AG09309 (cell line): ENCODE measurements at places on chromosomes 2 and 18.

- DNase-seq, result peak; percentile 93
Measured at GRCh38 chr2:223613017-223613950, 11.1 kb upstream of the SCG2 start.

DNA sequence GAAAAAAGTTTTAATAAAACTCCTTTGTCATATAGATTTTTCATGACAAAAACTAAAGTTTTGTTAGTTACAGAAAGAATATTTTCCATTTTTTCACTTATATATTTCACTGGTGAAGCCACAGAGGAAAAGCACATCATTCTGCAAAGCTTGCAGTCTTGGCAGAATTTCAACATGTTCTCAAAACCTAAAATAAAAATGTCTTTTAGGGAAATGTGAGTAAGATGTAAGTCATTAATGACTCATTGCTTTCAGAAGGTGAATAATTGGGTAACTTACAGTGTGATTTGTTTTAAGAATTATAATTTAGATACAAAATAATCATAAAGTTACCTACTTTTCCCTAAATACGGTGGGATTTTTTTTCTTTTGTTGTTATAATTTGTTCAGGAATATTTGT lies 43.4 kb upstream of the TNFRSF11A start:
- DNase-seq, result peak; percentile 68

- DNase-seq, result no peak
Measured at GRCh38 chr2:239523954-239524330, 123.1 kb upstream of the HDAC4 start.

DNA sequence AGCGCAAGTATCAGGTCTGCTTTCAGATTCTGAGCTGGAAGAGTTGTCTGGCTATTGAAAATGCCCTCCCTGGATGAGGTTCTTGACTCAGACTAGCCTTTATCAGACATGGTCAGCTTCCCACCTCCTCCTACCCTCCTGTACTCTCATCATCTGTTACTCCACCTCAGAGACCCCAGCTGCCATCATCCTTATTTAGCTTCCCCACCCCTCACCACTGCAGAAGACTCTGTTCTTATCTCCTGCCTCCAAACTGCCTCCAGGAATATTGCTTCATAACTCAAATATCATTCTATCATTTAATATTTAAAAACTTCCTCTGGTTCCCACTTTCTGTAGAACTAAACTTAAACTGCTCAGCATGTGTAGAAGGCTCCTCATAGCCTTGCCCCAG lies 31.1 kb upstream of the PPP3R1 start:
- no peak for DNase-seq

GRCh38 chr2:158753641-158754611 lies 41.2 kb upstream of the DAPL1 start:
- DNase-seq, result peak; percentile 39

GRCh38 chr2:36515538-36515937 lies 82.4 kb downstream of the FEZ2 start:
- no peak for DNase-seq

DNA sequence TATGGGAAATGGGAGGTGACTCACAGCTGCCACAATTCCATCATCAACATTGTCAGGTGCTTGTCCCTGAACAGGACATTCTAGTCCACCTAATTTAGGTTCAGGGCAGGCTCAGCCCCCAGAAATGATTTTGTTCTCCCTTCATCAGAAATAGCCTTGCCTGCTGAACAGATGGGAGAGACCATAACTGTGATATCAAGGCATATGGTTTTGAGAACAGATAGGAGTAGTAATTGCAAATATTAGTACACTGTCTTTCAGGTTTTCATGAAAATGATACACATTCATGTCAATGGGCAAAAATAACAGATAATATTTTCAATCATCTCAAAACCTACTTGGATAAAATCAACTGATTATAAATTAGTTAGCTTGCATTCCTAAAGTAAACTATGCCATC lies 316.5 kb downstream of the MBD2 start:
- DNase-seq, result no peak

DNA sequence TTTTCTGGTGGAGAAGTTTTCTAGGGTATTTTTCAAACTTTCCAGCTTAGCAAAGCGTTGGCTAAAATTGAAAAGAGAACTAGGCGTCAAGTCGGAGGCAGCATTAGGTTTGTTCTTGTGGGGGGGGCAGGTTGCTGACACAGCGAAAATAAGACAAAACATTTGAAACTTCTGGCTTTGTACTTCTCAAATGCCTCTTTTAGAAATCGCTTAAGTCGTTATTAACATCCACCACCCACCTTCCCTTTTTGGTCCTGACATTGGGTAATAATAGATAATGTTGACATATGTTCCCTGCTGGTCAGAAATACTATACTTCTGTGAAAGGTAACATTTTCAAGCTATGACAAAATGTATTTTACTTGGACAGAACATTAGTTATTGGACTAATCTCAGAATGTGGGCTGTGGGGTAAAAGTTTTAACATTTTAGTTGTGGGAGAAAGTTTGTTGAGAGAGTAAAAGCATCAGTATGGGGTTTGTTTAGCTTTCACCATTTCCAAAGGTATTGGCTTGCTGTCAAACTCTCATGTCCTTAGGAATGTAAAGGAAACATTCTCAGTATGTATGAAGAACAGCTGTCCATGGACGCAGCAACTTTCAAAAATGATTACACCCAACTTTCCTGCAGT lies 88.1 kb upstream of the ZEB2 start:
- no peak for DNase-seq

DNA sequence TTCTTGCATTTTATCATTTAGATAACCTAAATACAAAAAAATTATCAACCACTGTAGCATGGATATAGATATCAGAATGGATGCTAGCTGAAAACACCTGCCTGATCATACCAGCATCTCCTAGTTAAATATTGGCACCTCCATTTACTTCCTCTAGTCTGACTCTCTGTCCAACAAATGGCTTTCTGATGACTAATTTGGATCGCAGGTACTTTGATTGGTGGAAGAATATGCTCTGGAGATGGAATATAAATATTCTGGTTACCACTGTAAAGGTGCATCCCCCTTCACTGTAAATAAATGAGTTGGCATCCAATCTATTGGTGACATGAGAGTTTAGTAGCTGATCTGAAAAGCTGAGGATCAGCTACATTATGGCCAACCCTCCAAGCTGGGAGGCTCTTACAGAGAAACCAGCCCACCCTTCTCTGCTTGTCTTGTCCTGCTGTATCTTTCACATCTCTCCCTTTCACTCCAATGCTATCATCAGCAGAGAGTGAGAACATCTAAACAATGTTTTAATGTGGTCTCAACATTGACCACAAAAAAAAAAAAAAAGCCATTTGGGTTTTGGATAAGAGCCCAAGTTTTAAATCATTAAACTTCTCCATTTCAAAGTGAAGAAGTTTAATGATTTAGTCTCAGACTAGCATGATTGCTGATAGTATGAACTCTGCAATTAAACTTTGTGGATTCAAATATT lies 90.5 kb downstream of the PMAIP1 start:
- DNase-seq, result no peak

DNA sequence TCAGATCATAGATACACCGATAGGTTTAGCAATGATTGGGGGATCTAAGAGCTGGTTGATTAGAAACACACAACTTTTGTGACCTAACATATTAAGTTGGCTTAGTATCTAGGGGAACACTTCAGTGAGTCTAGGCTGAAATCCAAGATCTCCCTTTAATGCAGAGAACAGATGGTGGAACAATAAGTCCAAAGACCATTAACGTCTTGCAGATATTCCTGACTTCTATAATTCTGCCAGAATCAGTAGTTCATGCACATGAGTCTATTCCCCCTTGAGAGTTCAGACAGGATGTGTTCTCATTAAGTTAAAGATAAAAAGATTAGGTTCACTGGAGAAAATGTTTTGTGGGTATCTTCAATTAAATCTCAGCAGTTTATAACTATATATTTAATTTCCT lies 506.5 kb downstream of the TSN start:
- no peak for DNase-seq

GRCh38 chr18:40868110-40868858 lies 1086.8 kb upstream of the PIK3C3 start:
- no peak for DNase-seq

GRCh38 chr2:130186391-130186790 lies 4.3 kb downstream of the MZT2B start:
- DNase-seq, result no peak

DNA sequence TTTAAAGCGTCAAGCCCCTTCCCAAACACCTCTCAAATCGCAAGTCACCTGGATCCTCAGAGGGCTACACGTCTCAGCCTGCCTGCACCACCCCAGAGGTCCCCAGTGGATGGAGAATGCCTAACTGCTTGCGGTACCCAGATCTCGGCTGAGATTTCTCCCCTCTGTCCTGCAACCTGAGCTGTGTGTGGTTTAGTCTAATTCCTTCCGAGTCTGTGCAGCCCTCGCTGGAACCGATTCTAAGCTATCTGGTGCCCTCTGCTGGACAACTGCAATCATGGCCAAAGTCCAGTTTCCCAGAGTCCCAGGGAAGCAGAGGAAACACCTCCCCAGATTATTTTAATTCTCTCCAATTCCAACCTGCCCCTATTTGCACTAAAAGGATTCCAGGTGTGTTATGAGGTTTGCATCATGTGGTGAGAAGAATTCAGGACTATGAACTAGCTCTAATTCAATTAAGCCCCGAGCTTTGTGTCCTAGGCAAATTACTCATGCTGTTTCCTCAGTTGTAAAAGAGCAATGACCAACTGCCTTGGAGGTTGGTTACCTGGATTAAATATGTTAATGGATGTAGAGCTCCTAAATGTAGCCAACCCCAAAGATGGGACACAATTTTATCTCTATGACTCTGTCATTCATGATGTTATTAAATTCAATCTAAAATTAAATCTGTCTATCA lies 276.1 kb upstream of the NCKAP5 start:
- DNase-seq, result peak; percentile 33
